Sigmoid colon (tissue), 7 donors: ENCODE measurements at places on chromosomes 7 and 10. TPM values are rescaled to one million over a fixed set of nuclear protein-coding genes. Genes with fewer than 3 reads are reported as not detected.

Gene SH2B2
- total RNA-seq = 1.2 TPM

Gene SMARCD3
- total RNA-seq = 38.8 TPM

Gene CRPPA
- 4.3 TPM for total RNA-seq

Gene TUBB8
- total RNA-seq = not detected

Gene CPN1
- not detected for total RNA-seq

Gene CALHM1
- not detected for total RNA-seq

Gene GRID2IP
- not detected for total RNA-seq

Gene STEAP1B
- 2.1 TPM for total RNA-seq

Gene ITPRIP
- 16.3 TPM for total RNA-seq

Gene CDK1
- 0.33 TPM for total RNA-seq

Gene AS3MT
- total RNA-seq = 11.9 TPM

Gene FGL2
- 64.8 TPM for total RNA-seq

Gene INSYN2A
- total RNA-seq = 0.81 TPM

Gene AGAP5
- total RNA-seq = 5.4 TPM

Gene MSS51
- 5.0 TPM for total RNA-seq

Gene ERVW-1
- not detected for total RNA-seq

Gene FAM241B
- 6.3 TPM for total RNA-seq
